T-helper 17 cell (primary cell): ENCODE measurements at places on chromosomes 3 and 15.

DNA sequence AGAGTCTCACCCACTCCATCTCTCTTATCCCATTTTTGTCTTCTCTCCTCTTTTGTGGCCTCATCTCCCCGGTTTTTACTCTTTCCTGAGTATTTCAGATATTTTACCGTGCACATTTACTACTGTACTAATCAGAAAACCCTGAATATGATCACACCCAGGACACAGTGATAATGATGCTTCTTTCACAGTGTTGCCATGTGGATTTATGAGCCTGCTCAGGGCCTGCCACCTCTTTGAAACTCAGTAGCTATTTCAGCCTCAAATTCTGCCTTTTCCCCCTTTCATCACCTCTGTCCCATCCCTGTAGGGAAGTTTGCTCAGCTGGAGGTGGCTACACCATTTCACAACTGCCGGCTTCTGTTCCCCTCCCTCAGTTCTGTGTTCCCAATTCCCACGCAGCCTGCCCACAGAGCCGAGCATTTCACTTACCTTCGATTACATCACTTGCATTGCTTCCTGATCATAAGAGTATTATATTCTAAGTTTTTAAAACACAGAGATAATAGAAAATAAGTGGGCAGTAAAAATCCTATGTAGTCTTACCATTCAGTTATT is 33.2 kb downstream of the ARNT2 start:
- no peak for DNase-seq

- DNase-seq, result no peak
These were observed 110.8 kb downstream of the TIGIT start for GRCh38 chr3:114404590-114404989.

- DNase-seq, result no peak
These were observed 131.1 kb upstream of the ABHD17C start for GRCh38 chr15:80564056-80564455.

- no peak for DNase-seq
These were observed 11.7 kb downstream of the ABCC5 start for GRCh38 chr3:184005941-184006507.

- DNase-seq, result no peak
These were observed 1.2 kb downstream of the PRICKLE2 start for GRCh38 chr3:64223791-64224745.

DNA sequence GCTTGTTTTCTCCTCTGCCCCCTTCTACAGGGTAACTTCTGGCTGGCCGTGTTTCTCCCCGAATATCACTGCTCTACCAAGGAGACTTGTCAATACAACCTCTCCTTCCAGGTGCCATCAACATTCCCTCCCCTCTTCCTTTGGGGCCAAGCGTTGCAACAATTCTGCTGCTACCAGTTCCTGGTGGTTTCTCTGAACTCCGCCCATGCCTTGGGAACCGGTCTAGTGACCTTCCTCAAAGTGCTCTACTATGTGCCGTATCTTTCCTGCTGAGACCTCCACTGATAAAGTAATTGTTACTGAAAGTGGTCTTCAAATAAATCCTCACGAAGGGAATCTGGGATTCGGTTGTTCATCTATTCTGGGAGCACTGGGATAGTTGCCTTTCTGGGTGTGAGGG is 26.2 kb downstream of the PCSK6 start:
- no peak for DNase-seq

DNA sequence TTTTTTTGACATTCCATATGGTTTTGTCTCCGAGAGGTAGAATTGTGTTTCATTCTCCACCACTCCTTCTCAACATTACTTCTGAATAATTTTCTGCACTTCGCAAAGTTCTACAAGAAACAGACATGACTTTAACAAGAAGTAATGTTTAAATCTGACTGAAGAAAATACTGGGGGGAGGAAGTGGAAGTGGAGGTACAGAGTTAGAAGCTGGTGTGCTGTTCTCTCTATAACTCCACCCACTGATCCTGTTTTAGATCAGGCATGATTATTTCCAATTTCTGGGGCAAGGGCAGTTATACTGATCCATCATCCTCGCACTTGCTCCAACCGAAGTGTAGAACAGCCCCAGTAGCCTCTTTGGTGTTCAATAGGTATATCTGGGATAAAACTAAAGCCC is 9.2 kb upstream of the MCCC1 start:
- no peak for DNase-seq

- no peak for DNase-seq
These were observed 53.1 kb upstream of the SLC7A14 start for GRCh38 chr3:170638988-170639387.

GRCh38 chr3:157195965-157196364 is 36.0 kb upstream of the CCNL1 start:
- no peak for DNase-seq

- DNase-seq, result no peak
These were observed 32.7 kb upstream of the RPS17 start for GRCh38 chr15:82572986-82573385.

- no peak for DNase-seq
These were observed 148.0 kb upstream of the OSTN start for GRCh38 chr3:191051037-191051436.

DNA sequence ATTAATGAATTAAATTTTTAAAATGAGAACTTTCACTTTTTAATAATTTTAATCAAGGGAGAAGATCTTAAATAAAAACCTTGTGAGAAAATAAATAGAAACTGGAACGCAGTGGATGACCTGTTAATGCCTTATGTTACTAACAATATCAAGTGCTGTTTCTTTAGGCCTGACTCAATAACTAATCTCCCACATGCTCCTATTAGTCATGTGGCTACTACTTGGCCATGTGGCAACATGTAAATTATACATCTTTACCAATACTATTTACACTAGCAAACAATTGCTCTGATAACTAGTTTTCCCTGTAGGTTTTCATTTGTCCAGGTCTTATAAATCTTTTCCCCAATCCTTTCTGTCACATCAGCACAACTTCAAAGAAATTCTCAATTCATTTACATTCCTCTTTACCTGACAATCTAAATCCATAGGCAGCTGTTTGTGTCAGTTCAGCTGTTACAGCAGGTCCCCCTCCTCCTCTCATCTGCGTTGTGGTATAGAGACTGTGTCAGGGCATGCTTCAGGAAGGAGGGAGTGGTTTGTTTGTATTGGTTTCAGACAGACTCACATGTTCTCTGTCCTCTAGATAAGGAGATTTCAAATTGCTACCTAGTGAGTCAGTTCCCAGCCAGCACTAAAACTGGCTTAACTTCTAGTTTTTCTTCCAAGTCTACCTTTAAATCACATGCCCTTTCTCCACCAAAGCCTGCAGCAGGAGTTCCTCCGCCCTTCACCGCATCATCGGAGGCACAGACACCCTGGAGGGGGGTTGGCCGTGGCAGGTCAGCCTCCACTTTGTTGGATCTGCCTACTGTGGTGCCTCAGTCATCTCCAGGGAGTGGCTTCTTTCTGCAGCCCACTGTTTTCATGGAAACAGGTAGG is 11.3 kb upstream of the C3orf52 start:
- DNase-seq, result no peak

GRCh38 chr3:134104031-134104430 is 74.3 kb upstream of the SLCO2A1 start:
- DNase-seq, result no peak

DNA sequence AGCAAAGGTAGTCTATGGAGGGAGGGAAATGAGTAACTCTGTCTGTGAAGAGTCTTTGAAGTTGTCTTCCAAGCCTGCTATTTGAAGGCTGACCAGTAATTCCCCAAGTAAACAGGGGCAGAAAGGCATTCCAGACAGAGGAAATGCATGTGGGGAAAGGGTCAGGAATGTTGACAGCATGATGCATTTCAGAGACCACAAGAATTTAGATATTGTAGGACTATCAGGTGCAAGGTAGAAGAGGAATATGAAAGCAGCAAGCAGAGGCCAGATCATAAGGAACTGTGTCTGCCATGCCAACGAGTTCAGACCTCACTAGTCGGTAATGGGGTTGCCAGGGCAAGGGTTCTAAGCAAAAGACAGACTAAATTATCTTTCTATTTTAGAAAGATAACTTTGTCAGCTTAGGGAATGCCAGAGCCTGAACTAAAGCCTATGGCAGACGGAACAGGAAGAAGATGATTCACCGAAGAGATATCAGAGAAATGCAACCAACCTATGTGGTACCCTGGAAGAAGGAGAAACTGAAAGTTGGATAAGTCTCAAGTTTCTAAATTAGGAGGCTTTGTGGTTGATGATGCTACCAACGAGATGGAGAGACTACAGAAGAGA is 327.0 kb upstream of the RORA start:
- DNase-seq, result no peak

DNA sequence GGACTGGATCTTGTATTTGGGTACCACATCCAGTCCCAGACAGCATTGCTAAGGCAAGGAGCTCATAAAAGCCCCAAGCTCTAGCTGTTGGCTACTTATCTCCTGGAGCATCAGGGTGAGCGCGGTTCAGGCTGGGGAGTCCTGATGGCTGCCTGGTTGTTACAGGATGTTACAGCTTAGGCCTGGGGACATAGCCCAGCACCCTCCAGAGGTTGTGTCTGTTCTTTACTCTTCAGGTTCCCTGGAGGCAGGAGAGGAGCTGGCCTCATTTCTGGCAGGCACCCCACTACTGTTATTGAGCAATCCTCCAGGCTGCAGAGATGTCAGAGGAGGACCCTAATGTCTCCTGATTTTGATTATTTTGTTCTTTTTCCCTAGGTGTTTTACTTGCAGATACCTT is 26.6 kb downstream of the APBA2 start:
- no peak for DNase-seq

DNA sequence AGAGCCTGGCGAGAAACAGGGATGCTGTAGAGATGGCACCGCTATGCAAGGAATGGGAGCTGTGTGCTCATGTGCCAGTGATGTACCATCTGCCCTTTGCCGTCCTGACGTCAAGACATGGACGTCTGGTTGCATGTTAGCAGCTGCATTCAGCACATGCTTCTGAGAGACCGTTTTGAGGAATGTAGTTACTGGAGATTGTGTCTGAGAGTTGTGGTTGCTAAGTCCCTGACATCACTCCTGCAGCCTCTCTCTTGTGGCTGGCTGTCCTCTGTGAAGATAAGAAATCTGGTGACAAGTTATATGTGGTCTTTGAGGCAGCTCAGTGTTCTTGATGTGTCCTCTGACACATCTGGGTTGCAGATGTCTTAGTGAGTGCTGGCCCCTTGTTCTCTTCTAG is 165.1 kb downstream of the APBA2 start:
- no peak for DNase-seq

- no peak for DNase-seq
These were observed 118.2 kb upstream of the GOLIM4 start for GRCh38 chr3:168213920-168214319.

- no peak for DNase-seq
These were observed 33.9 kb upstream of the TOPBP1 start for GRCh38 chr3:133695560-133696171.

GRCh38 chr3:28172748-28173147 is 68.7 kb upstream of the CMC1 start:
- DNase-seq, result no peak

GRCh38 chr3:47003461-47004368 is 24.2 kb downstream of the NBEAL2 start:
- DNase-seq, result no peak

DNA sequence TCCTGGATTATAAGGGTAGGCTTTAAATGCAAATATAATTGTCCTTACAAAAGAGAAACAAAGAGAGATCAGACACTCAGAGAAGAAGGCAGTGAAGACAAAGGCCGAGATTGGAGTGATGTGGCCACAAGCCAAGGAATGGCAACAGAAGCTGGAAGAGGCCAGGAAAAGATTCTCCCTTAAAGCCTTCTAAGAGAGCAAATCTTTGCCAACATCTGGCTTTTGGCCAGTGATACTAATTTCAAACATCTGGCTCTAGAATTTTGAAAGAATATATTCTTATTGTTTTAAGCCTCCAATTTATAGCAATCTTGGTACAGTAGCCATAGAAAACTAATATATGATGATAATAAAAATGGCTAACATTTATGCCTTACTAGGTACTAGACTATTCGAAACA is 615.8 kb upstream of the ZNF385D start:
- no peak for DNase-seq

DNA sequence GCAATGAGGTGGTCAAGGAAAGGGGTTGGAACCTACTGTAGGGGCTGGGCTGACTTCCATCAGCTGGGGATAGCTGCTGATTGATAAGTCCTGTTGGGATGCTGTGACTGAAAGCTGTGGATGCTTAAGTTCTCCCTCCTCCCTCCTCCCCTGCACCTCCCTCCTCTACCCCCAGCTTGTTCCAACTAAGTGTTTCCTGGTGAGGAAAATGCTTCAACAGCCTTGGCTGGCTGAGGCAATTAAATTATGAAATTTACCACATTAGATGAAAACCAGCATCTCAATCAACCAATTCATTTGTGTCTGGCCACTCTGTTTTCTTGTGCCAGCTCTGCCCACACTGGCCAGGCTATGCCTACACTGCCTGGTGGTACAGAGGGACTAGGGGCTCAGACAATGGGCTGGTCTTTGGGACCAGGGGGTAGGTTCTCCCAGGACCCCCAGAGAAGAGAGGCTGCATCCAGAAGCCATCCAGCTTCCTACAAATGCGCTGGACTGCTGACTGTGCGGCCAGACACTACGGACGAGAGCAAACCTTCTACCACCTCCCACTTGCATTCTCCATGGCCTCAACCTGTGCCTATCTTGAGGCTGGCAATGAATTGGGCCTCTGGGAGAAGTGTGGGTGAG is 2.5 kb downstream of the KLHL25 start:
- no peak for DNase-seq

DNA sequence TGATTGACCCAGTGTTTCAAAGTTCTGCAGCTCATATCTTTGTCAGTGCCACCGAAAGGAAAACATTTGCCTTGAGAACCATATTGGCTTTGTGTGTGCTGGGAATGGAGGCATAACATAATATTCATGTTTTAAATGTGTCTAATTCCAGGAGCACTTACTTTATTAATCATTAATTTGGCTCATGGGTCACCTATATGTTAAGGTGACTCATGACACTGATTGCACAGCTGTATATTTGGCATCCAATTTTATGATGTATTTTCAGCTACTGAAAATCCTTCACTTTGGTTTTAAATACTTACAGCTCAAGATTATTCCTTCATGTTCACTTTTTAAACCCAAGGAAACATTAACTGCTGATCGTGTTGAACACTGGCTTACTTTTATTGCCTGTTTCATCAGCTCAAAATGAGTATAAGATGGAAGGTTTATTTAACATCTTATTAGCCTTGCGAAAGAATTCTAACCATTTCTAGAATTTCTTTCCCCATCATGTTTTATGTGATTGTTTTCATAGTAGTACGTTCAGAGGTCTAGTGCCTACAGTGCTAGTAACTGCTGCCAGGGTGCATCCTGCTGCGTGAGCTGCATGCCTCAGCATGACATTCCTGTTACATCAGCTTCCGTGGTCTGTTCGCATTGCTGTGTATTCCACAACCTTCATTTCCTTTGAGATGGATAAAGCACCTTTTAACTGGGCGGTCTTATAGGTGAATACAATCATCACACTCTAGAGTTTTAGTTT is 63.7 kb downstream of the LRCH3 start:
- no peak for DNase-seq

- no peak for DNase-seq
These were observed 13.2 kb downstream of the SMAD6 start for GRCh38 chr15:66715181-66715624.
